HTR-8/SVneo (cell line): ENCODE measurements at places on chromosomes 3 and 15.

- DNase-seq: no peak
These were observed 70.8 kb downstream of the ADAM10 start for GRCh38 chr15:58678683-58679082.

- DNase-seq: no peak
These were observed 15.1 kb downstream of the KNG1 start for GRCh38 chr3:186732169-186732766.

- DNase-seq: no peak
These were observed 13.6 kb downstream of the ACKR2 start for GRCh38 chr3:42822828-42823227.

DNA sequence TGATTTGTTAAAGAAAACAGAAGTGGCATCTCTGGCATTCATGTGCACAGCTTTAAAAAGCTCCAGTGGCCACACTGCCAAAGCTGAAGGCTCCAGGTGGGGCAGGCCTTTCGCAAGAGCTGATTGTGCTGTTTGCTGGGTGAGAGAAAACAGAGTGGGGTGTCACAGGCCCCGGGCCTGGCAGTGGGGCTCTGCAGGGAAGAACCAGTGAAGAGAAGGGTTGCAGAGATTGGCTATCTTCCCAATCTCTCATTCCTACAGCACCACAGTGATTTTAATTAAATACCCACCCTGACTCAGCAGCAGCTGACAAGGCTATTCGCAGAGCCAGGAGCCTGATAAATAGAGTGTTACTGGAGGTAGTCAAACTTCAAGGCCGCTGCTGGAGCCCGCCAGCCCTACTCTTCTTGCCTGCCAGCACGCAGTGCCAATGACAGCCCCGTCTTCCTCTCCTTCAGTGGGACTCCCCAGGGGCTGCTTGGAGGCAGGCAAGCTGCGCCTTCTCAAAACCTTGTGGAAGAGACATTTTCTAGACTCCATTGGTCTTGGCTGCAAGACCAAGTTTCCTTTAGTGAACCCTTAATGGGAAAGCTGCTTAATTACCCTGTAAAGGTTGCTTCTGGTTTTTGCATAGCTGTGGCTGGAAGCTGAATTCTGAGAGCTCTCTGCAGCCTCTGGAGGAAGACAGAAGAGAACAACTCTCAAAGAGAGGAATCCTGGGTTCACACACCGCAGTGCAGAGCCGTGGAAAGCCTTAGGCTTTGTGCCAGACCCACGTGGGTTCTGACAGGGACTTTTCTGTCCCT, 225.8 kb upstream of the SLCO3A1 start:
- DNase-seq: no peak

- no peak for DNase-seq
These were observed 36.5 kb downstream of the AQP9 start for GRCh38 chr15:58174709-58175108.

DNA sequence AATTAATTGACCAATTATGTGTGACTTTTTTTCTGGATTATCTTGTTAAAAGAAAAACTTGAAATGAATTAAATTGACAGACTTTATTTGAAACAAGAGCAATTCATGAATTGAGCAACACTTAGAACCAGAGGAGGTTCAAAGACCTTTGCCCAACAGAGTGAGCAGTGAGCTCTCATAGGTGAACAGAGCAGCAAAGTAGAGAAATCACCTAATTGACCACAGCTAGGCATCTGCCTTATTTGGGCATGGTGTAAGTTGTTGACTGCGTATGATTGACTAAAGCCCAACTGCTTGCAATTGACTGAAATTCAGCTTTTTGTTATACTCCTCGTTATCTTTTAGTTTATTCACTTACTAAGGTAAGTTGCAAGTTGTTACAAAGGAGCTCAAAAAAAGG, 1216.0 kb upstream of the ALCAM start:
- DNase-seq: no peak

DNA sequence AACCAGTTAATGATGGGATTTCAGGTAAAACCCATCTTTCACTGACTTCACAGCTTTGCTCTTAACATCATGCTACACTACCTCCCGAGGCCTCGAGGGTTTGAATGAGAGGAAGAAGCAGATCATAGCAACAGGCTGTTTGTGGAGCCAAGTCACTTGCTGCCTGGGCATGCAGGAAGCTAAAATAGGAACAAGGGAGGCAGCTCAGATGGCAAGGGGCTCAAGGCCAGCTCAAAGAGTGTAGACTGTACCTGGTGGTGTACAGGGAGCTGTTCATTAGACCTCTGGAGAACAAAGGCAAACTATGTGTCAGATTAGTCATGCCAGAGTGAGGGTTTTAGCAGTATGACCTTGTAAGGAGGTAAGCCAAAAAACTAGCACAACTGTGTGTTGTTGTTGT, 28.8 kb downstream of the ARRDC4 start:
- DNase-seq: no peak

DNA sequence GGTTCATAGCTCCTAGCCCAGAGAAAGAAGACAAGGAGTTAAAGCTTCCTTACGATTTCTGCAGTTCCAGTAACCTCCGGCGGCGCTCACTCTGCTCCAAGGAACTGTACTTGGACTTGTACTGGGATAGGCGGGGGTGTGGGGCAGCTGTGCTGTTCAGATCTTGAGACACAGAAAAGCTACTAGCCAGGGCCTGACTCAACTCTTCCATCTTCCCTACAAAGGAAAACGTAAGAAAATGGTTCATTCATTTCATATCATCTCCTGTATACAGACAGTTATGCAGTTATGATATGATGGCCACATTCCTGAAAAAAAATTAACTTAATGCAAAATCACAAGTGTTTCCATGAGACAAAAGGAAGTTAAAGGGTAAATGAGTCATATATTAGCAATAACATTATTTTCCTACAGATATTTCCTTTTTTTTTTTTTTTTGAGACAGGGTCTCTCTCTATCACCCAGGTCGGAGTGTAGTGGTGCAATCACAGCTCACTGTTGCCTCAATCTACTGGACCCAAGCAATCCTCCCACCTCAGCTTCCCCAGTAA, 4.6 kb downstream of the SNUPN start:
- no peak for DNase-seq

GRCh38 chr3:167732313-167733065, 2.2 kb downstream of the PDCD10 start:
- no peak for DNase-seq

- no peak for DNase-seq
These were observed 6.4 kb downstream of the AAGAB start for GRCh38 chr15:67248011-67248505.

DNA sequence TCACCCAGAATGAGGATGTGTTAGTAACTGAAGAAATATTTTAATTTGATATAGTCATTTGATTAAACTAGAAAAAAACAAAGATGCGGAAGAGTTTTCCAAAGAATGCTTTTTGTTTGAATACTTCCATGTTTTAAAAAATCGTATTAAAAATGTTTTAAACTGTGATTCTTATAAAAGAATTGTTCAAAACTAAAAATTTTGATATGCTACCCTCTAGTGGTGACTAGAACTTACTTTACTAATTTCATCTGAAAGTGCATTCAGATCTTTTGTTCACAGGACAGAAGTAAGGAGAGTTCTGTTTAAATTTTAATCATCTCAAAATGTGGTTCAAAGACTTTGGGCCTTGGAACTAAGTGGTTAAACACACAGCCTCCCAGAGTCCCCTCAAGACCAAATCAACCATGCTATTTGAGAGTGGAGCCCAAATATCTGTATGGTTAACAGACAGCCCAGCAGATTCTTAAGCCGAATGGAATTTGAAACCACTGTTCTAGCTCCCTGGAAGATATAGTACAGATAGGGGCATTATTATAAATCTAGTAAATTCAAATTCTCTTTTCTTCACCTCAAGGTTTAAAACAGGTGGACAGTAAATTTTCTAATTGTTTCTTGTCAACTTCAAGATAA, 45.2 kb upstream of the SYNPR start:
- DNase-seq: no peak

DNA sequence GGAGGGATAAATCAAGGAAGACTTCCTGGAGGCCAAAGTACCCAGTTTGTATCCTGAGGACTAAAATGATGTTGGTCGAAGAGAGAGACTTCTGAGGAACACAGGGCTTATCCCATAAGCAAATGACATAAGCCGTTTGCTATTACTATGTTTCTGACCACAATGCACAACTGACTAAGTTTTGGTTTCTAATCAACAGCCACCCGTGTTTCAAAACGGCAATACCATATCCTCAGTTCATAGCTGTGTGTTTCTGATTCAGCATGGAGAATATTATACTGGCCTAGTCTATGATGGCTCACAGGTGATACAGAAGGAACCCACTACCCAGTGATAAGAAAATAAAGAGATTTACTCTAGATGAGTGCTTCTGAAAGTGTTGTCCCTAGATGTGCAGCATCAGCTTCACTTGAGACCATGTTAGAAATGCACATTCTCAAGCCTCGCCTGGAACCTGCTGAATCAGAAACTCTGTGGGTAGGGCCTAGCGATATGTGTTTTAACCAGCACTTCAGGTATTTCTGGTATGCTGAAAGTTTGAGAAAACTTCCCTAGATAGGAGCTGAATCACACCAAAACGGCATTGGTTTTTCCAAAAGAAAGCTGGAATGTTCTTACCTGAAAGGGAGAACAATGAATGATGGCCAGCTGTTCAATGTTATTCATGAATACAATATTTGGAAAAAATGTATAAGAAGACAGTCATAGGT, 639.7 kb upstream of the NR2F2 start:
- DNase-seq: no peak

DNA sequence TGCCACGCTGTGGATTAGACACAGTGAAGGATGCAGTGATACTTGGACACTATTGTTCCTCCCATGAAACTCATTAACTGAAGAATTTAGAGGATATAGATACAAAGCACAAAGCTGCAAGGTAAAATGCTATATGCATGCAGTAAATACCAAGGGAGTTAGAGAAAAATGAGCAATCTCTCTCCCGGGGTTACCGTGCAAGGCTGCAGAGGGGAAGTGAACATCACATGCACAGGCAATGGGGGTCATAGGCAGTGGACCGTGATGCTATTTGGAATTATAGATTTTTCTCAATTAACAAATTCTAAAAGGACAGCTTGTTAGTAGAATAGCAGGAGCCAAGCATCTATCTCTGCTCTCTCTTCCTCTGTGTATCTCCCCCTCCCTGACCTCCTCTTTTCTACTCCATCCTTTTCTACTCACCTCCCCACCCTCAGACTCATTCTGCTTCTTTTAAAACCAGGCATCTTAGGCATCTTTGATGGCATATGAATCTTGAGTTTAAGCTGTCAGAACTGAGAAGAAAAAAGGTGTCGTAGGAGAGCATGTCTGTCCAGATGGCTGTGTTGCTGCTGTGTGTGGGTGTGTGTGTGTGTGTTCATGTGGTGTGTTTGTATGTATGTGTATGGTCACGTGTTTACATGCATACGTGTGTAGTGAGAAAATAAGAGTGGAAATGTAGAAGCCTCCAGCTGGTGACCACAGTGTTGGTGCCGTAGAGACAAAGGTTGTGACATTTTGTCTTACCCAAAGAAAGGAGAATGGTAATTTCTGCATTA, 339.0 kb downstream of the EPHB1 start:
- no peak for DNase-seq

GRCh38 chr15:97759363-97759762, 201.1 kb upstream of the ARRDC4 start:
- DNase-seq: no peak

- no peak for DNase-seq
These were observed 129.8 kb downstream of the NR1I2 start for GRCh38 chr3:119911748-119912147.

- DNase-seq: no peak
These were observed 539.1 kb downstream of the MFSD1 start for GRCh38 chr3:159340877-159341500.

- no peak for DNase-seq
These were observed 247.8 kb downstream of the IL5RA start for GRCh38 chr3:2862366-2862765.

DNA sequence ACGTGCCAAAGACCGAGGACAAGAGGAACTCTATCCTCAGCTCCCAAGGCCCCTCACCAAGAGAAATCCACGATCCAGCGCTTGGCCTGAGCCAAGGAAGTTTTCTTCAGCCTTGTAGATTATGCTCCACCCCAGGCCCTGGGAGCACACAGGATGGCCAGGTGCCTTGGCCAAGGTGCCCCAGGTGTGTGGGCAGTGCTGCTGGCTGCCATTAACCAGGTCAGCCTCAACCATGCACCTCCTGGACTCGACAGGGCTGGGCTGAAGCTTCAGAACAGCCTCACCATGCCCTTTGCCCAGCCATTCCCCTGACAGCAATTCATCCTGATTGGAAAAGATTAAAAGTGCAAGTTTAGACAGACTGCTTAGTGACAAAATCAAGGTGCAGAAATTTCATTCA, 10.9 kb upstream of the MESP1 start:
- DNase-seq: no peak

DNA sequence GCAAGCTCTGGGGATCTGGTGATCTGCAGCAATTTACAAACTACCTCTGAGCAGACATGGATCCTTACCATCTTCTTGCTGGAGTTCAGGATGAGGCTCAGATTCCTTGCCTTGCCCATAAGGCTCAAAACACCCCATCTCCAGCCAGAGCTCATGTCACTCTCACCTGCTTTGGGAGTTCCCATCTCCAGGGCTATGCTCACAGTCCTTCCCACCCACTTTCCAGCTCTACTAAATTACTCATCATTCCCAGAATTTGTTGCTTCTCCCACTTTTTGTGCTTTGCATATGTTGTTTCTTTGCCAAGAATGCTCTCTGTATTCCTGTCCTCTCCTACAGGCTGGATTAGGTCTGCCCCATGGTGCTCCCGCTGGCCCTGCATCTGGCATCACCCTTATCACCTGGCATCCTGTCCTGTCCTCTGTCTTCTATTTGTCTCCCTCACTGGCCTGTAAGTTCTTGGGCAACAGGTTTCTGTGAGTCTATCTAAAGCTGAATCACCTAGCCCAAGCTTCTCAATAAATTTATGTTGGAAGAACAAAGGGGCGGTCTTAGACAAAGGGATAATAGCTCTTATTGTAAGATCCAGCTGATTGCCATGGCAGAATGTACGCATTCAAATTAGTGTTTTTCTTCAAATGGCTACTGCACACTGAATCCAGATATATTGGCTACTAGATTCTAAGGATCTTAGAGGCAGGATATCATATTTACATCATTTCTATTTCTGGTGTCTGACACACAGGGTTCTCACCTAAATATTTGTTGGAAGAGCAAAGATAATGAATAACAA, 179.2 kb downstream of the CLSTN2 start:
- DNase-seq: no peak

GRCh38 chr3:112931736-112932521, 43.0 kb downstream of the CD200R1 start:
- DNase-seq: no peak

GRCh38 chr3:100399341-100400071, 1.4 kb downstream of the TOMM70 start:
- no peak for DNase-seq
